ENCODE measurements at places on chromosomes 6 and 20. TPM values are rescaled to one million over a fixed set of nuclear protein-coding genes. Genes with fewer than 3 reads are reported as not detected.

Gene SCUBE3
- total RNA-seq: 9.7 TPM

Gene BNIP5
- total RNA-seq: not detected

Gene LY6G6C
- total RNA-seq: not detected

Gene DAAM2
- 13.0 TPM for total RNA-seq

Gene RIMS1
- total RNA-seq: 0.91 TPM

Gene GNAS-AS1
- 0.13 TPM for total RNA-seq

Gene SLC13A3
- 0.30 TPM for total RNA-seq

Gene KCNK16
- total RNA-seq: not detected

Gene NT5E
- total RNA-seq: 4.2 TPM

Gene KIF13A
- 52.7 TPM for total RNA-seq

Gene CLDN20
- total RNA-seq: not detected

Gene C20orf204
- 0.38 TPM for total RNA-seq

Gene STMND1
- not detected for total RNA-seq

Gene ARFGAP1
- total RNA-seq: 25.3 TPM

Gene ALDH5A1
- 23.3 TPM for total RNA-seq

Gene CLVS2
- total RNA-seq: 0.11 TPM

Gene LZTS3
- 18.3 TPM for total RNA-seq

Gene TXLNB
- 125 TPM for total RNA-seq

Gene TSBP1
- total RNA-seq: not detected

Gene ARHGAP18
- 7.9 TPM for total RNA-seq

Gene BLOC1S5
- 9.9 TPM for total RNA-seq

Gene SLC12A5
- not detected for total RNA-seq

Gene TNF
- total RNA-seq: 0.59 TPM

Gene CTSZ
- total RNA-seq: 133 TPM

Gene UST
- total RNA-seq: 3.9 TPM

Gene CD109
- total RNA-seq: 6.7 TPM

Gene PACSIN1
- 11.3 TPM for total RNA-seq

Gene RBBP8NL
- not detected for total RNA-seq

Gene BTNL2
- not detected for total RNA-seq

Gene SLC35D3
- total RNA-seq: not detected

Gene LY6G5C
- 1.3 TPM for total RNA-seq

Gene VSTM2L
- total RNA-seq: 17.0 TPM

Gene RFX6
- total RNA-seq: not detected

Gene ZSCAN31
- total RNA-seq: 8.1 TPM

Gene METTL24
- total RNA-seq: 0.91 TPM

Gene OLIG3
- not detected for total RNA-seq

Gene UFL1
- 20.5 TPM for total RNA-seq

Gene NRSN1
- not detected for total RNA-seq

Gene NHLRC1
- 1.2 TPM for total RNA-seq

Gene NKAIN4
- total RNA-seq: not detected

Gene ULBP1
- total RNA-seq: 0.13 TPM

Gene PSMB1
- 145 TPM for total RNA-seq

Gene HSD17B8
- total RNA-seq: 25.1 TPM

Gene CALHM4
- not detected for total RNA-seq

Gene EYA2
- 0.65 TPM for total RNA-seq

Gene EFCAB8
- not detected for total RNA-seq

Gene SLC26A8
- not detected for total RNA-seq

Gene ZC2HC1B
- total RNA-seq: not detected

Gene DEFB132
- total RNA-seq: not detected

Gene ASIP
- 18.9 TPM for total RNA-seq

Gene CCR6
- not detected for total RNA-seq

Gene ABRACL
- total RNA-seq: 6.6 TPM

Gene C20orf202
- 0.35 TPM for total RNA-seq

Gene RAET1L
- not detected for total RNA-seq

Gene CCN2
- total RNA-seq: 13.9 TPM

Gene SCGN
- total RNA-seq: 1.2 TPM

Gene DOK5
- total RNA-seq: 2.9 TPM

Gene CCM2L
- 8.5 TPM for total RNA-seq

Gene ITPR3
- 6.0 TPM for total RNA-seq

Data from Right ventricle myocardium superior (tissue), 1 donor.